Naive B cell (primary cell): ENCODE measurements at places on chromosomes 16 and 17. TPM values are rescaled to one million over a fixed set of nuclear protein-coding genes. Genes with fewer than 3 reads are reported as not detected.

HP gene
- polyA plus RNA-seq: 0.38 TPM

TNFSF12 gene
- polyA plus RNA-seq: 27.9 TPM

ARL5C gene
- polyA plus RNA-seq: not detected

NDUFAF8 gene
- 82.9 TPM for polyA plus RNA-seq

TMED6 gene
- not detected for polyA plus RNA-seq

PNPO gene
- 17.7 TPM for polyA plus RNA-seq

RNF43 gene
- 0.28 TPM for polyA plus RNA-seq

SIRT7 gene
- polyA plus RNA-seq: 24.1 TPM

TRPV2 gene
- polyA plus RNA-seq: 42.8 TPM

GRCh38 chr16:31215287-31216162 is 1.4 kb downstream of the PYDC1 start:
- DNase-seq: peak; percentile 33

GRCh38 chr17:83202002-83203000 is 122.9 kb downstream of the METRNL start:
- no peak for DNase-seq

DNA sequence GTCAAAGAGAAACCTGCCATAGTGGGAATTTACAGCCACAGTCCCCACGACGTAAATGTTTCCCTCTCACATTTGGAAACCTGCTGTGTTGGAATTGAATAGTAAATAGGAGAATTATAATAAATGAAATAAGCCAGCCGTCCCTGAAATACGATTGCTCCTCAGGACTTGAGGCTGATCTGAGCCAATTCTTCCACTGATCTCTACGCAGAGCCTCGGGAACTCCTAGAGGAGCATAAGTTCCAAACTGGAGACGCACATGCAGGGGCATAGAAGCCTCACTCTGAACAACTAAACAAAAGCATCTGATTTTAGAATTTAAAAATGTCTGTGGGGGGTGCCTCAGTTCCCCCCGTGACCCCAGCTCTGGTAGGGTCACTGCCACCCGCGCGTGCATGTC is 10.2 kb upstream of the TEX19 start:
- no peak for DNase-seq

DNA sequence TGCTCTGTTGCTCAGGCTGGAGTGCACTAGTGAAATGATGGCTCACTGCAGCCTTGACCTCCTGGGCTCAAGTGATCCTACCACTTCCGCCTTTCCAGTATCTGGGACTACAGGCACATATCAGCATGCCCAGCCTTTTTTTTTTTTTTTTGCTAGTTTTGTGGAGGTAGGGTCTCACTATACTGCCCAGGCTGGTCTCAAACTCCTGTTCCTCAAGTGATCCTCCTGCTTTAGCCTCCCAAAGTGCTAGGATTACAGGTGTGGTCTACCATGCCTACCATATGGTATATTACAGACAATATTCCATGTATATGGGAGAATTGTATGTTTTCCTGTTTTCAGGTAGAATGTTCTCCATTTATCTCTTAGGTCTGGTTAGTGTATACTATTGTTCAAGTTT is 12.3 kb upstream of the ATF7IP2 start:
- no peak for DNase-seq

- no peak for DNase-seq
These were observed 37.2 kb downstream of the LITAFD start for GRCh38 chr16:8919089-8919933.

DNA sequence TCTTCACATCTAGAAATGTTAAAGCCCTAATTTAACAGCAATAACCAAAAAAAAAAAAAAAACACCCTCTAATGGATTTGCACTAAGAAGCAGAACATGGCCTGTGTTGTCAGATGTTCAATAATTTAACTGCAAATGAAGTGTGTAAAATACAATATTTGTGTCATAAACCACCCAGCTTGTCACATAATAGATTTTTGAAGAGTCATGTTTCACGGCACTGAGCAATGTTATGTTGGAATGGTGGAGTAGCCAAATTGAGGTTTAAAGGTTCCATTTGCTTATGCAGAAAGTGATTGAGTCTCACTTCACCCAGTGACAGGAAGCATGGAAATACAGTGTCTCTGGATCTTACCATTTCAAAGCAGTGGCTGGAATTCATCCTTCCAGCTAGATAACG is 173.2 kb upstream of the XYLT1 start:
- no peak for DNase-seq

GRCh38 chr17:17538417-17539391 is 42.5 kb upstream of the RASD1 start:
- DNase-seq: no peak

GRCh38 chr16:4839942-4840341 is 7.1 kb downstream of the GLYR1 start:
- no peak for DNase-seq

- no peak for DNase-seq
These were observed 504 bp downstream of the ERBB2 start for GRCh38 chr17:39700148-39700987.

GRCh38 chr17:6996256-6997011 is 585 bp downstream of the ALOX12 start:
- DNase-seq: no peak

DNA sequence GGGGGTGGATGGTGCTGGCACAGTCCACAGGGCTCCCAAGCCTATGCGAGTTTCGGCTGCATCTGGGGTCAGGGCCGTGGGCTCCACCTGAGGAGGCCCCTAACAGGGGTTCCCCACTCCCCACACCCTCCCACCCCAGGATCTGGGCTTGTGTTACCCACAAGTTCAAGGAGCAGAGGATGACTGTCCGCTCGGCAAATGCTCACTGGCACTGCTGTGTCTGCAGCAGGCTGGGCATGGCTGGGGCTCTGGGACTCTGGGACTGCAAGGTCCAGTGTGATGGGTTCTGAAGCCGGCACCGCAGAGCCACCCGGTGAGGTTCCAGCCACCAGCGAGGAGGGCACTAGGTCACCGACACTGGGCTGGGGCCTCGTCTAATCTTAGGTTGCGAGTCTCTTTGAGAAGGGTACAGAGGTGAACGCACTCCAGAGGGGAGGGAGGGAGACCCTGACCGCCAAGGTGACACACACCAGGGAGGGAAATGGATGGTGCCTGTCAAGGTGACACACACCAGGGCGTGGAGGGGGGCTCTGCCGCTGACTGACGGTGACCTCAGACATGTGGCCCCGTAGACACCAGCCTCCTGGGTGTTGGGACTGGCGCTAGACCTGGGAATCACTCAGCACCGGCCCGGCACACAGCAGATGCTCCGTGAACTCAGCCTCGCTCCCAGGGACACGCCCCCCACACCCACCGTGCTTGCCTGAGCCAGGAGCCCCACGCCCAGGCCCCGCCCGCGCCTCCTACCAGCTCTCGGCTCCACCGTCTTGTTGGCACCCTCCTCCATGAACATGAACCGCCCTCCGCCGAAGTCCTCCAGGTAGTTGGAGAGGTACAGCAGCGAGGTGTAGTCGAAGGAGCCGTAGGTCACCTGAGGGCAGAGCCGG is 20.5 kb upstream of the HEXD start:
- no peak for DNase-seq

DNA sequence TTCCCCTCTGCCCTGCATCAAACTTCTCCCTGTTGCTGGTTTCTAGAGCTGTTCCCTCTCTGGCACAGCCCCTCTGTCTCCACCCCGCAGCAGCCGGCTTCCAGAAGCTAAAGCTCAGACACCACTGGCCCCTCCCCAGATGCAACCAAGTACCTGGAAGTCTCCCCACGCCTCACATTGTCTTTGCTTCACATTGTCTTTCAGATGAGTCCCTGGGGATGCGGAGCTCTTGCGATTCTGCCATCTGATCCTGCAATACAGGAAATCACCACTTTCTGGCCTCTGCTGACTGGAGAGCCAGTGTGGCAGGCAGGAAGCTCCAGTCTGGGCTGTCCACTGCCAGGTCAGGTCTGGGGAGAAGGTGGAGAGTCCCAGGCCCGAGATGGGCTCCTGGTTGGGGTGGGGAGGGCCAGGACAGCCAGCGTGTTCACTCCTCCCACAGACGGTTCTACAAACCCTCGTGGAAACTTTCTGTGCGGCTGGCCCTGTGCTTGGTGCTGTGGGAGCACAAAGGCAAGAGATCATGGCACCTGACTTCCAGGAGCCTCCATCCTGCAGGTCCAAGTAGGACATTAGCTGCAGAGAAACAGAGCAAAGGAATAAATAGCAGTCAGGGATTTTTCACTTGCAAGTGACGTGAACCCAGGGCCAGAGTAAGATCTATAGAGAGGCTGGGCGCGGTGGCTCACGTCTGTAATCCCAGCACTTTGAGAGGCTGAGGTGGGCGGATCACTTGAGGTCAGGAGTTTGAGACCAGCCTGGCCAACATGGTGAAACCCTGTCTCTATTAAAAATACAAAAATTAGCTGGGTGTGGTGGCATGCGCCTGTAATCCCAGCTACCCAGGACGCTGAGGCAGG is 47.9 kb upstream of the MAP3K14 start:
- DNase-seq: no peak

DNA sequence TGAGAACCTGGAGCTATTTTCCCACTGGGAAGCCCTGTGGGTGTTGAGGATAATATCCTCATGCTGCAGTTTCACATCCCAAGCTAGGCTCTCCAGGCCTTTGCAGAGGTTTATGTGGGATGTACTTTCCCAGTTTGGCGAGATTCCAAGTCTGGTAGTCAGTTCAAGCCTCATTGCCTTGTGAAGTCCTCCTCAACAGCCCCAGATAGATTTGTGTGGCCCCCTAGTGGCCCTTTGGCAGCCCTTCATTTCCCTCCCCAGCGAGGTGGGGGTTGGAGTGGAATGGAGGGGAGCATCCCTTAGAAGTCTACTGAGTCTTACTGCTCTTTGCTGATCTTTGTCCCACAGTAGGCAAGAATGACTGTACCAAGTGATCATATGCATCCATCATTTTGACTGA is 137.9 kb downstream of the CDH11 start:
- DNase-seq: no peak

DNA sequence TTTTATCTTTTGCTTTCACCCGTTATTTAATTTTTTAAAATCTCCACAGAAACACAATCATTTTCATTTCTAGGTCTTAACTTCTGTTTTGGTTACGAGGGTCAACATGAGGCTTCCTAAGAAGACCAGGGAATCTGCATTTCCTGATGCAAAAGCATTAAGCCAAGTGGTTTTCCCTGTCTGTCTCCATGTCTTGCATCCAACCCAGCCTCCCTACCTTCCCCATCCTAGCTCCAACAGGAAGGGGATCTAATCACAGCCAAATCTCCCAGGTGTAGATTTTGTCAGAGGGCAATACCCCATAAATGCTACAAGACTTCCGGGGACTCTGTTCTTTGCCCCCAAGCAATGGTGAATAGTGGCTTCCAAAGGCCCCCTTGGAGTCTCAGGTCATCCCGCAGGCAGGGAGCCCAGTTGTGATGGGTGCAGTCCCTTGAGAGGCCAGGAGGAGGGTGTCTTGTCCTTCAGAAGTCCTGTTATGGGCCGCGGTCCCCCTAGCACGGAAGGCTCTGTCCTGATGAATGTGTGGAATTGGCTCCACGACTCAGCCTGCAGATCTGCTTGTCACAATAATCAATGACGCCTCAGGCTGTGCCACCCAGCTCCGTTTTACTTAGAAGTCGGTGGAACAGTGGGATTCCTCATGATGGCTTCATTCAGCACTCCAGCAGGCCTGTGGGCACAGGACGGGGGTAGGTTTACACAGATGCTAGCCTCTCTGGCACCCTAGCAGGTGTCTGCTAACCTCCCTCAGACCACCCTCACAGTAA is 141.1 kb downstream of the RGS9 start:
- no peak for DNase-seq

- DNase-seq: peak; percentile 61
These were observed 50.4 kb downstream of the OR1D5 start for GRCh38 chr17:3012926-3013581.

DNA sequence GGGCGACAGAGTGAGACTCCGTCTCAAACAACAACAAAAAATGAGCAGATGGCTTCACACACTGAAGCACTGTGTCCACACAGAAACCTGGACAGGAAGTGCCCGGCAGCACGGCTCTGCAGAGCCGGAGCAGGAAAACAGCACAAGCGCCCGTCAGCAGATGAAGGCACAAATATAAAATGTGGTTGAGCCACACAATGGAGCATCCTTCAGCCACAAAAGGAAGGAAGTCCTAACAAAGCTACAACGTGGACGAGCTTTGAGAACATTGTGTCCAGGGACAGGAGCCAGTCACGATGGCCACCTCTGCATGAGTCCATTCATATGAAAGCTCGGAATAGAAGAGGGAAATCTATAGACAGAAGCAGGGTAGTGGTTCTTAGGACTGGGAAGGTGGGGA is 15.7 kb downstream of the RHBDF2 start:
- no peak for DNase-seq

GRCh38 chr16:28090646-28091377 is 27.3 kb upstream of the GSG1L start:
- DNase-seq: no peak

GRCh38 chr16:86496929-86497461 is 13.3 kb upstream of the FOXF1 start:
- DNase-seq: no peak

GRCh38 chr16:15573274-15573895 is 69.6 kb downstream of the MARF1 start:
- no peak for DNase-seq

GRCh38 chr17:61464843-61465180 is 12.6 kb downstream of the TBX4 start:
- DNase-seq: no peak

DNA sequence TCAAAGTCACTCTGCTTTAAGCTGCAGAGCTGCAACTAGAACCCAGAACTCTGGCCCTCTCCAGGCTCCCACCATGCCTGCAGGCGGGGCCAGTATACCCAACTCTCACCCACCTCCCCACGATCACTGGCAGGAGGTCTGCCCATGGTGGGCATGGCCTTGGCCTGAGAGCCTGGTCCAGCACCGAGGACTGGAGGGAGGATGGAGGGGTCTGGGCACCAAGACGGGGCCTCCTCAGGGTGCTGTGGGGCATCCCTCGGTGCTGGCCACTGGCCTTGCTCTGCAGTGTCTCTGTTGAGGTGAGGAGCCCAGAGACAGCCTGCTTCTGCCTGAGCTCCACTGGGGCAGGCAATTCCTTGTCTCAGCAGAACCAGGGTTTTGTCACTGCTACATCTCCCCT is 1.5 kb upstream of the KRT16 start:
- DNase-seq: no peak

DNA sequence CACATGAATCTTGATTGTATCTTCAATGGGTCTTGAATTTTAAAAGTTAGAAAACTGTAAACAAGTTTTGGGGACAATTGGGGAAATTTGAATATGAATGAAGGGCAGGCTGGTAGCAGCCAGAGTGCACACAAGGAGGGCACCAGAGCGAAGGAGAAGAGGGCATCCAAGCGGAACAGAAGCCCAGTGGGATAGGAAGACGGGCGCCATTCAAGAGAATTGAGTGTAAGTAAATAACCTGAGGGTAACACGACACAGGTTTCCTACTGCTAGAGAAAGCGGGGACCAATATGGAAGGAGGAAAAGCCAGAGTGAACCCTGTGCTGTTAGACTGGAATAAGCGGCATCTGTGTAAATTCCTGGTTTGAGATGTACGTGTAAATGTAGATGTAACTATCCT is 115.1 kb upstream of the CCL2 start:
- no peak for DNase-seq

- no peak for DNase-seq
These were observed 177.7 kb downstream of the TMEM132E start for GRCh38 chr17:34757106-34757505.

- DNase-seq: no peak
These were observed 293.1 kb downstream of the MAP2K4 start for GRCh38 chr17:12313786-12314185.
